Stimulated activated CD8-positive, alpha-beta memory T cell treated with anti-CD3 and anti-CD28 coated beads, Interleukin-7, amount 100 ng/mL, for 48 hours (primary cell): ENCODE measurements at places on chromosomes 5 and 9.

GRCh38 chr5:137329586-137330296 lies 169.4 kb downstream of the SPOCK1 start:
- DNase-seq = no peak

- no peak for DNase-seq
Measured at GRCh38 chr9:84598921-84599636, 70.5 kb upstream of the NTRK2 start.

GRCh38 chr5:6759401-6759800 lies 46.2 kb downstream of the TENT4A start:
- DNase-seq = no peak

DNA sequence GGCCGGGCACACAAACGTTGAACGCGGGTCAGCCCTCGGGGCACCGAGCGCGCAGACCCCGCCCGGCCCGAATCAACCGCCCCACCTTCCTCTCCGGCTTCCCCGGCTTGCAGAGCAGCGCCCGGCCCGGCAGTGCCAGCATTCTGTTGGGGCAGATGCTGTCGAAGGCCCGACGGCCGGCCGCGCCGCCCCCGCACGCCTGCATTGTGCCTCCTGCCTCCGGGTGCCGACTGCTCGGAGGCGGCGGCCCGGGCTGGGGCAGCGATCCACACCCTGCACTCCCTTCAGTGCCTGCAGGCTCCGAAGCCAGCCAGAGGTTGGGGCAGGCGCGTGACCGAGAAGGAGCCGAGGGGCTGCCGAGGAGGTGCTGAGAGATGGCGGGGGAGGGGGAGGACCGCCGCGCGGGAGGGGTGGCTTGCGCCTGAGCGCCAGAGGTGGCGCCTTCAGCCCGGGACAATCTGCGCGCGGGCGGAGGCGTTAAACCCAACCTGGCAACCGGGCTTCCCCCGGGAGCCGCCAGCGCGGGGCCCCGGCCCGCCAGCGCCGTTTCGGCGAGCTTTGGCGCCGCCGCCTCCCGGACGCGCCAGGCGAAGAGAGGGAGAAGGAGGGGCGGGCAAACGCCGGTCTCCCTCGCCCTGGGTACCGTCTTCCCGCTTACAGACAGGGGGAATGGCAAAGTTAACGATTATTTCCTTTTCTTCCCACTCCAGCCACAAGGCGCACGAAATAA lies at the start of gene MCIDAS:
TSS of gene MCIDAS (minus strand) at position 382 of the 730 bp plus-strand sequence. CDS start at position 205, 177 bp downstream.
- peak; percentile 42 for DNase-seq

DNA sequence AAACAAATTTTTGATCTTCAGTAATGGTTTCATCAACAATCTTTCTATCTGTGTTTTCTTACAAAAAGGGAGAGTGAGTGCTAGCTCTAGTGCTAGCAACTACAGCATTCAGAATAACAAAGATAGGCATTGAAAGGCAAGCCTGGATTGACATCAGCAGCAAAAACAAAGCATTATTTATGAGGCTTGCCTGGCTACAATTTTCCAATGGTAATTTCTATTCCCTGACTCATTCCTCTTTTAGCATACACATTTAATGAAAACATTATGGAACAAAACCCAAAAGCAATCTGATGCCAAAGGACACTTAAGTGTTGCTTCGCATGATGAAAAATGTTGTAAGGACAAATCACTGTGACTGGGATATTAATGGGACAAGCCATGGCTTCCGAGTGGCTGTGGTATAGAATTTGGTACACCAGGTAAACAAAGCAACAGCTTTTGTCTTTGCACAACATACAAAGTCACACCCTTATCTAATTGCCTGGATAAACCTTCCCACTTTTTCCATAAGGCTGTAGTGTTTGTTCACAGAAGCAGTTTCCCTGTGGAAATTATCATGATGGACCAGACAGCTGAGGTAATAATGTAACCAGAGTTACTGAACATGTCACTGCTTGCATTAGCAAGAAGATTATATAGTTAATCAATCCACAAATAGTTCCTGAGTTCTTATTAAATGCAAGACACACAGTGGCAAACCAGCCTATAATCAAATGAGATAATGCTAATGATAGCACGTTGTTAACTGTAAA lies 179.8 kb upstream of the EDIL3 start:
- no peak for DNase-seq

- no peak for DNase-seq
Measured at GRCh38 chr5:41827792-41828191, 42.4 kb downstream of the OXCT1 start.

- no peak for DNase-seq
Measured at GRCh38 chr9:129483415-129484351, 137.2 kb downstream of the C9orf50 start.

DNA sequence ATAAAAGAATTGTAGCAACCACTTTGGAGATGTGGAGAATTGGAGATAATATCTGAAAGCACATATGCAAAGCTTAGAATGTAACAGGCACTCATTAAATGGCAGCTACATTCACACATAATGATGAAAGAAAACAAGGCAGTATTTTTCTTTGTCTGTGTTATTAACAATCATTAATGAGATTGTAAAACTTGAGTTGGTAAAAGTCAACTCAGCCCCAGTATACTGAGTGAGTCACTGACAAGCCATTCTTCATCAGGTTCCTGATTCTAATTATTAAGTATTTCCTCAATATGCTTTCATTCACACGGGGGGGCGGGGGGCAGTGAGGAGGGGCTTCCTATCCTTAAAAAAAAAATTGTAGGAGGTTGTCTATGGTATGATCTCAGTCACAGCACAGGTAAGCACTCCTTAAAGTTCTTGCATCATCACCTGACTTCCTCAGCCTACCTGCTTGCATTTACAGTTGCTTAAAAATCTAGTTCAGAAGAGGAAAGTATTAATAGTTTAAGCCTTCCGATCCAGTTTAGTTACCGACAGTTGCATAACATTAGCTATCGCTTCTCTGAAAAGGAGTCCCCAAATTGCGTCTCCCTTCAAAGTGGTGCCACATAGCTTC lies 379.8 kb downstream of the EFNA5 start:
- no peak for DNase-seq

GRCh38 chr9:109799792-109800191 lies 19.8 kb downstream of the PALM2AKAP2 start:
- DNase-seq = no peak

DNA sequence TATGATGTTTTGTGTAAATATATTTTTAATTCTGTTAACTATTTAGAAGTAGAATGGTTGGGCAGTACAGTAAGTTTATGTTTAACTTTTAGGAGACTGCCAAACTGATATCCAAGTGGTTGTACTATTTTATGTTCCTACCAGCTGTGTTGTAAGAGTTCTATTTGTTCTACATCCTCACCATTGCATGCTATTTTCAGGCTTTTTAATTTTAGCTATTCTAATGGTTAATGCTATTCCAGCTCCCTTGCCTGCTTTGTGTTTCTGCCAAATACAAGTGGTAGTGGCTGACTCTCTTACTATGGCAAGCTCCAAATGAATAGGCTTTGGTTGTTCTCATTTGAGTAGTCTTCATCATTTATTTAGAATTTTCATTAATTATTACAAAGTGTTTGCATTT lies 476.4 kb downstream of the KIF4B start:
- no peak for DNase-seq

GRCh38 chr9:128405077-128405779 lies 15.4 kb upstream of the CERCAM start:
- DNase-seq = no peak
